ENCODE measurements at places on chromosomes 2 and 18. TPM values are rescaled to one million over a fixed set of nuclear protein-coding genes. Genes with fewer than 3 reads are reported as not detected.

- DNase-seq, result no peak
Observed at GRCh38 chr2:239012228-239012627, 164.3 kb downstream of the TWIST2 start.

DNA sequence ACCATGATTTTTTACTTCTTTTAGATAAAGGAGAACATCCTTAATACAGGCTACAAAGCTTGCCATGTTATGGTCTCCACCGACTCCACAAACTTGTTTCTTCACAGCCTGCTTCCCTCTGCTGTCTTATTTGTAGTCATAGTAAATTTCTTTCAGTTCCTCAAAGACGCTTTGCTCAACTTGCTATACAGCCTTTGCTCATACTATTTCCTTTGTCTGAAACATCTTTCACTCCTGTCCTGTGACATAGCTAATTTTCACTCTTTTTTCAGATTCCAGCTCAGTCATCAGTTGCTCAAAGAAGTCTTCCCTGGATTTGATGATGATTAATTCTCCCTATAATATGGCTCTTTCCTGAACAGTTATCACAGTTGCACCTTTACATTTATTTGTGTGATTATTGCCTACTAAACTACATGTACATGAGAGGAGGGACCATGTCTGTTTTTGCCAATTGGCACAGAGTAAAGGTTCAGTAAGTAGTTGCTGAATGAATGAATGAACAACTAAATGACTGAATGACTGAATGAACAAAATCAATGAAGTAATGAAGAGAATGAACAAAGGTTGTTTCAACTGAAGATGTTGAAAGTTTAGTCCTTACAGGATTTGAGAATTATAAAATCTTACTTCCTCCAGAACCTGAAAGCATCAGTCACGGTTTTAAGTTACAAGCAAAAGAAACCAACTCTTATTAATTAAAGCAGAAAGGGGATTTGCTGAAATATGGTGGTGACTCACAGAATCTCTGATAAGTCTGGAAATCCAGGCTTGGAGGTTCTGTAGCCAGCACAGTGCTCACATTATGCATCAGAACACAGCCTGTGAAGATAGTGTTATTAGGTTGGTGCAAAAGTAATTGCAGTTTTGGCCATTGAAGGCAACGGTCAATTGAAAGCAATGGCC lies 186.4 kb upstream of the FAM98A start:
- DNase-seq, result no peak

- DNase-seq, result peak; percentile 12
Observed at GRCh38 chr2:195656161-195656858, 716 bp upstream of the SLC39A10 start.

DNA sequence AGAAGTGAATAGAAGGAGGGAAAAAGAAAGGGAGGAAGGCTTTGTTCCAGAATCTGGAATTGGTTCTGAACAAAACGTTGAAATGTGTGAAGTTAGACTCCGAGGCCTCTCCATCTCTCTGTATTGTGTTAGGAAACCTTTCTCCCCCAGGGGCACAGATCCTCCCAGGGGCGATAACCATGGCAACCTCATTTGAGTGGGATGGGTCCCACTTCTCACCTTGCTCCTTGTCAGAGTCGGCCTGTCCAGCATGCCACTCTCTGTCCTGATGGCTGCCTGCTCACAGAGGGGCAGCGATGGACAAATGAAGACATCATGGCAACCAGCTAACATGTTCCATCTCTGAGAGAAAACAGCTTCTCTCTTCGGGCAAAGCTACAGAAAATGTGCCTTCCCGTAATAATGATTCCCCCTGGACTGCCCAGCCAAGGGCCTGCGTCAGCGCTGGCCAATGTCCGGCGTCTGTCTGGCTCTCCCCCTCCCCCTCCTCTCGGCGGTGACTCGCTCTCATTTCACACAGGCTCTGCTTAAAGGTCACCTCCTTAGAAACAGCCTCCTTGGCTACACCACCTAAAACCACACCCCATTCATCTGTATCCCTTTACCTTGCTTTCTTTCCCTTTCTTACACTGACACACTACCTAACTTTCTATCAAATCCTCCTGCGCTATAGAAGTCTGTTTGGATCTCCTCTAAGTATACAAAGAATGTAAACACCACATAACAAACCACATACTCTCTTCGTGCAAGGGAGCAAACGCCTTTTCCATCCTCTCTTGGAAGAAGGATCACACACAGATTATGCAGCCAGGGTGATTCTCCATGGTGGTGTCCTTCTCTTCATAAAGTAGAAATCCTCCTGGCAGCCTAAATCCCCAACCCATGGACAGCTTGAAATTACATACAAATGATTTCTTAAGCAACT lies 32.1 kb upstream of the TTC39C start:
- no peak for DNase-seq

GRCh38 chr2:181594322-181594721 lies 62.6 kb downstream of the CERKL start:
- DNase-seq, result no peak

- DNase-seq, result no peak
Observed at GRCh38 chr2:133821107-133821760, 253.0 kb upstream of the NCKAP5 start.

DNA sequence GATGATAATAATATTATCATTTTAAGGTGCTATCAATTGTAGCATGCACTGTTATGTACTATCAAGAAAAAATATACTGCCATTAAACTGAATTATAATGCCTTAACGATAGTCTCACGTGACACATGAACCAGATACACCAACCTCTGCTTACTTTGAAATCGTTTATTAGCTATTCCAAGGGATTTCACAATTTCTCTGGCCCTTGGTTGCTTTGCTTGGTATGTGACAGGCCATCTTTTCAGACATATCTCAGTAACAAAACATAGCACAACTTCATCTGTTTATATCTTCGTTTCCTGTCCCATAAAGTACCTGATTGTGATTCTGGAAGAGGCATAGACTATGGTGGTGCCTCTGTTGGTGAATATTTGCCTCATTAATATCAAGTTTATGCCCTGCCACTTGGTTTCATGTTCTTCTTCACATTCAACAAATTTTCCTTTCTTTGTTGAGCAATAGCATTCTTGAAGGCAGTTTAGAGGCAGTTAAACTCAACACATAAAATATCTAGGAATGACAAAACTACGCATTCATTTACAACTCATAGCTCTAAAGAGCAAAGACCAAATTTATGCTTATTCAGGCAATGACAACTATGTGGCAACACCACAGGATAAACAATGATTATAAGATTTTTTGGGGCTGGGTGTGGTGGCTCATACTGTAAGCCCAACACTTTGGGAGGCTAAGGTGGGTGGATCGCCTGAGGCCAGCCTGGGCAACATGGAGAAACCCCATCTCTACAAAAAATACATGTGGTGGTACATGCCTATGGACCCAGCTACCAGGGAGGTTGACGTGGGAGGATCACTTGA lies 84.3 kb downstream of the MCFD2 start:
- no peak for DNase-seq

DNA sequence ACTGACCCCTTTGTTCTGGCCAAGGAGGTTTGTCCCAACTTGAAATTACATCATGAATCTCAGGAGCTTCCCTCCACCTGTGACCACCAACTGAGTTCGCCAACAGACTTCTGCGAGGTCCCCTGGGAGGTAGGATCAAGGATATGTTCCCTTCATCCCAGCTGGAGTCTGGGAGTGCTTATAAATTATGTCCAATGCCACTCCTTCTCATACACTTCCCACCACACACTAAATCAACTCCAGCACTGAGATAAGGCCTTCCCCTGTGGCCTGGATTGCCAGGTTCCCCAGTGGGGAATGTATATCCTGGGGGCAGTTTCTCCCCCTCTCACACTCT lies 99.2 kb downstream of the RND3 start:
- DNase-seq, result no peak

DNA sequence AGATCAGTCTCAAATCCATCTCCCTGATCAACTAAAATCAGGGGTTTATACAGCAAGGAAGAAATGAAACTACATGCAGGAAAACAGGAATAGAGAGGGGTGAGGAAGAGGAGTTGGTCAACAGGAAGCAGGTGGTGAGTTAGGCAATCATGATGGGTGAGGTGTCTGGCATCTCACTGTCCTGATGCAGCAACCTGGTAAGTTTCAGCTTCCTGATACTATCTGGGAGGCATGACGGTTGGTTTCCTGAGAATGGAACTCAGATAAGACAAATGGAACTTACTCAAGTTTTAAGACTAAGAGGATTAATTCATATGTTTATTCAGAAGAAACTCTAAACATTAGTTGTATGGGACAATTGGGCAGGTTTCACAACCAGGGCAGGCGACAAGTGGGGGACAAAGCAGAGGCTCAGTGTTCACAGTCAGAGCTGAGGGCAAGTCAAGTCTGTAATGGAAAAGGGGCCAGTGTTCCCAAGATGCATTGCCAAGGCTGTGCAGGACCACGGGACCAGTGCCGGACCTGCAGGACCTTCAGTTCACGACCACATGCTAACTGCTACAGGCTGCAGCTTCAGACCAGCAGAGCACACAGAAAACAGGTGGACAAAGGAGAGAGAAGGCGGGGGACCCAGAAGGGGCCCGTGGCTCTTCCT lies 17.7 kb upstream of the GALM start:
- no peak for DNase-seq

- DNase-seq, result no peak
Observed at GRCh38 chr2:181471783-181472182, 14.6 kb downstream of the ITGA4 start.

DNA sequence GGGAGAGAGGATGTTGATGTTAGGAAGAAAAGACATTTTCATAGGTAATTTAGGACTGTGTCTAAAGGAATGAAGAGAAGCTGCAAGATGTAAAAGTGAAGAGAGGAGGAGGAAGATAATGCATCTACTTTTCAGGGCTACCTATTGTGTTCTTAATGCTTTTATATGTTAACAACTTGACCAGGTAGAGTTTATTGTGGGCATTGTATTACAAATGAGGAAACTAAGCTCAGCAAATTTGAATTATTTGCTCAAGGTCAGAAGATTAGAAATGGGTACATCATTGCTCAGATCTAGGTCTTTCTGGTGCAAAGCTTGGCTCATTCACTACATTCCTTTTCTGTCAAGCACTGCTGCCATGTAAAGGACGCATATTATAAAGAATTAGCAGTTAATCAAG lies 441.7 kb downstream of the THSD7B start:
- DNase-seq, result no peak

GRCh38 chr18:48030616-48031480 lies 100.4 kb upstream of the SMAD2 start:
- peak; percentile 62 for DNase-seq

DNA sequence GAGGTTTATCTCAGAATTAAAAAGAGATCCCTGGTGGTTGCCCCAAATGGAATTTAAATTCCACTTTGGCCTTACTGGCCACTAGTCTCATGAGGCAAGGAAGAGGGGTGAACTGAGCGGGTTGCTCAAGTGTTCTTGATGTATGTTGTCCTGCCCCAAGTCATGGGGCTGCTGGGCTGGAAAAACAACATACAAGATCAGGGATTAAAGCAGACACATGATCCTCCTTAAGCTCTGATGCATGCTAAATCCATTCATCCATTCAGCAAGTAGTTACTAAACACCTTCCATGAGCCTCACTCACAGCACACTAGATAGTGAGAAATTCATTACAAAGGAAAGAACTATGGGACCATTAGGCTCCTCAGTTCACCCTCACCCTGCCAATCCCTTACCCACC lies 196.3 kb downstream of the MREG start:
- no peak for DNase-seq

DNA sequence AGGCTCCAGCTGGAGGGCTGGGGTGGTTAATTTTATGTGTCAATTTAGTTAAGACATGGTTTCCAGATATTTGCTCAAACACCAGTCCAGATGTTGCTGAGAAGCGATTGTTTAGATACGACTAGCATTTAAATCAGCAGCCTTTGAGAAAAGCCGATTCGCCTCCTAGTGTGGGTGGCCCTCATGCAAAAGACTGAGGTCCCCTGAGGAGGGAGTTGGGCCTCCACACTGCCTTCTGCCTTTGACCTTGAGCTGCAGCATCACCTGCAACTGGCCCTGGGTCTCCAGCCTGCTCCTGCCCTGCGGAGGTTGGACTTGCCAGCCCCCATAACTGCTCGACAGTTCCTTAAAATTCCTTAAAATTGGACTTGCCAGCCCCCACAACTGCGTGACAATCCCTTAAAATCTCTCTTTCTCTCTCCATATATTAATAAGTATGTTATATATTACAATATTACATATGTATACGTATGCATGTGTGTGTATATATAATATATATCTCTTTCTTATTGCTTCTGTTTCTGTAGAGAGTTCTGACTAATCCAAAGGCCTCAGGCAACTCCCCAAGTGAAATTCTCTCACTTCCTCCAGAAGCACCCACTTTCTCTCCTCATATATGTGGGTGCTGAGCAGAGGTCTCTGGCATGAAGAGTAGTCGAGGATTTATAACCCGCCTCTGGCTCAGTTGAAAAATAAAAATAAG lies 14.4 kb downstream of the FBLN7 start:
- DNase-seq, result no peak

DNA sequence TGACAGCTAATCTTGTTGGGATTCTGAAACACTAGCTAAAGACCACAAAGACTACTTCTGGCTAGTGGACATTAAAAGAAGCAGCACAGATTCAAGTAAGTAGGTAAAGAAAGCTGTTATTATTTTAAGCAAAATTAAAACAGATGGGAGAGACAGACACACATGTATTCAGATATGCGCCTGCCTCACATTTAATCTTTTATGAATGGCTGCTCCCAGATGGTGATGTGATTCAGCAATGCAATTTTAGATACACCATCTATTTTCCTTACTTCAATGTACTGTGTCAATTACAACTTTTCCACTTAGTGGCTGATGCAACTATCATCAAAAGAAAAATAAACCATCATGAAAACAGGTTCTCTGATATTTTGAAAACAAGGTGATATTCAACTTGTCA lies 133.0 kb upstream of the PGAP1 start:
- DNase-seq, result no peak

GRCh38 chr2:160479269-160479668 lies 14.3 kb downstream of the RBMS1 start:
- no peak for DNase-seq

DNA sequence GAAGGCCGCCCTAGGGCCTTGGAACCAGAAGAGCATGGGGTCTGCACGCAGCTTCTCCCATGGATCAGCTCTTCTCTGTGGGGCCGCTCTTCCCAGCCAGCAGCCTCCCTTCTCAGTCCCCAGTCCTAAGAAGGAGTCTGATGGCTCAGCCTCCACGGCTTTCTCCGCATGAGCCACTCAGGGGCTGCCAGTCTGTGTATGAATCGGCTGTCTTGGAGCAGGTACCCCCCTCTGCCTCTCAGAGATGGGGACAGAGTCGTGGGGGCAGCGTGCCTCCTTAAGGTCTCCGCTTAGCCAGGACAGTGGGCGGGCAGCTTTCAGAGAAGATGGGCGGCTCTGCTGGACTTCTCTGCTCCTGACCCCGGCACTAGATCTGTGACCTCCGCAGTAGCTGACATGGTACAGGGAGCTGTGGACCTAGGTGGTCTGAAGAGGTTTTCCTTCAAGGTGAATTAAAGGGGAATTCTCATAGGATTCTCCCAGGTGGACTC lies 21.6 kb downstream of the INPP5D start:
- no peak for DNase-seq

- DNase-seq, result no peak
Observed at GRCh38 chr2:126513033-126513432, 142.9 kb upstream of the GYPC start.

- DNase-seq, result no peak
Observed at GRCh38 chr2:128379021-128380015, 60.6 kb upstream of the HS6ST1 start.

The COL6A3 gene
- 261 TPM for polyA plus RNA-seq

The ORC4 gene
- polyA plus RNA-seq, result 73.7 TPM

The TRIM43B gene
- polyA plus RNA-seq, result not detected

The SPATA3 gene
- not detected for polyA plus RNA-seq

The IL1RL1 gene
- 0.66 TPM for polyA plus RNA-seq

The KRTCAP3 gene
- polyA plus RNA-seq, result 8.3 TPM

All from left renal pelvis (tissue), 4 donors.